Activated B cell treated with CpG ODN at 0.5 μM for 24 hours (primary cell): ENCODE measurements at places on chromosomes 1 and 21.

- no peaks in the 10 kb centered on the region for H3K27me3 ChIP-seq
- DNase-seq, result no peak
These were observed 18.6 kb downstream of the AKT3 start for GRCh38 chr1:243831463-243831862.

DNA sequence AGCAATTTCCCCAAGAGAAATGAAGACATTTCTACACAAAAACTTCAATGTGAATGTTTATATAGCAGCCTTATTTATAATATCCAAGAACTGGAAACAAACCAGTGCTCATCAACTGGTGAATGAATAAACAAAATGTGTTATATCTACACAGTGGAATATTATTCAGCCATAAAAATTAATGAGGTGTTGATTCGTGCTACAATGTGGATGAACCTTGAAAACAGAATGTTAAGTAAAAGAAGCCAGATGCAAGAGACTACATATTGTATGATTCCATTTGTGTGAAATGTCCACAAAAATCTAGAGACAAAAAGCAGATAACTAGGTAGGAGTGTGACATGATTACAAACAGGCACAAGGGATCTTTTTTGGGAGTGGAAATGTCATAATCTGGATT lies 110.0 kb downstream of the CD247 start:
- peaks cover 66% of the 10 kb centered on the region for H3K36me3 ChIP-seq
- H3K4me3 ChIP-seq, result no peak overlapping the region
- no peaks in the 10 kb centered on the region for H3K27me3 ChIP-seq
- peaks cover 5% of the 10 kb centered on the region for H3K4me1 ChIP-seq

- peaks cover 4% of the 10 kb centered on the region for H3K27me3 ChIP-seq
- H3K4me1 ChIP-seq, result no peaks in the 10 kb centered on the region
- H3K4me3 ChIP-seq, result no peak overlapping the region
These were observed 451.7 kb downstream of the MATN1 start for GRCh38 chr1:30271401-30272276.

- peaks cover 53% of the 10 kb centered on the region for H3K4me1 ChIP-seq
- peaks cover 5% of the 10 kb centered on the region for H3K36me3 ChIP-seq
- DNase-seq, result no peak
- peak overlapping the region; percentile 70 for H3K4me3 ChIP-seq
- H3K27me3 ChIP-seq, result no peaks in the 10 kb centered on the region
These were observed 3.5 kb upstream of the RAP1A start for GRCh38 chr1:111615870-111616715.

GRCh38 chr1:204931768-204932572 lies 61.3 kb downstream of the NFASC start:
- no peak overlapping the region for H3K4me3 ChIP-seq
- no peak overlapping the region for H3K27ac ChIP-seq
- H3K27me3 ChIP-seq, result peaks cover 4% of the 10 kb centered on the region
- no peaks in the 10 kb centered on the region for H3K4me1 ChIP-seq
- no peak for DNase-seq

DNA sequence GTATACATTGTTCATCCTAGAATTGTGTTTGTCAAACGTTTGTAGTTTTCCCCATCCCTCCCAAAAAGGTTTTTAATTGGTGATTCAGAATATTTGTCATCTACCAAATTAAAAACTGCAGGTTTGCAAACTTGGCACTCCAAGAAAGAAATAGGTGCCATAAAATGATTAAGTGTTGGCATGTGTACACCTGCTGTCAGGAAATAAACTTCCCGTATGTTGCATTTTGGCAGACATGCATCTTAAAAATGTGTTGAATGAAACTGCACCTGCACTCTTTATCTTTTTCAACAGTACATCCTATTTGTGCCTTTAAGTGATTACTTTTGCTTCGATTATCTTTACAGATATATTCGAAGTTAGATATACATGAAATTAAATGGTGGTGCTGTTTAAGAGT lies 7.3 kb downstream of the B3GALT2 start:
- H3K27ac ChIP-seq, result no peak overlapping the region
- no peak overlapping the region for H3K4me3 ChIP-seq
- no peaks in the 10 kb centered on the region for H3K27me3 ChIP-seq
- DNase-seq, result no peak
- peaks cover 4% of the 10 kb centered on the region for H3K4me1 ChIP-seq

DNA sequence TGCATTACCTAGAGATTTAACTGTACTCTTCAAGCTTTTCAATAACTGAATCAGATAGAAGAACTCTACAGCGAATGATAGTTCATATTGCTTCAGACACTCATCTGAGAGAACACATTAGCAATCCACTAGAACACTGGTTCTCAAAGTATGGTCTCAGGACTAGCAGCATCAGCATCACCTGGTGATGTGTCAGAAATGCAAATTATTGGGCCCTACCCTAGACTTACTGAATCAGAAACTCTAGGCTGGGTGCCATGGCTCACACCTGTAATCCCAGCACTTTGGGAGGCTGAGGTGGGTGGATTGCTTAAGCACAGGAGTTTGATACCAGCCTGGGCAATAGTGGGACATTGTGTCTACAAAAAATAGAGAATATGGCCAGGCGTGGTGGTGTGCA lies 24.9 kb upstream of the GLIS1 start:
- no peak overlapping the region for H3K27ac ChIP-seq
- H3K4me3 ChIP-seq, result no peak overlapping the region

- H3K4me1 ChIP-seq, result peaks cover 33% of the 10 kb centered on the region
- no peaks in the 10 kb centered on the region for H3K27me3 ChIP-seq
- no peak for DNase-seq
These were observed 319.2 kb downstream of the NTNG1 start for GRCh38 chr1:107460035-107460434.

GRCh38 chr1:118984722-118985639 lies 3.2 kb downstream of the TBX15 start:
- peak overlapping the region; percentile 48 for H3K4me3 ChIP-seq
- H3K27ac ChIP-seq, result no peak overlapping the region
- DNase-seq, result no peak
- peaks cover 37% of the 10 kb centered on the region for H3K4me1 ChIP-seq

- peak overlapping the region; percentile 96 for H3K4me3 ChIP-seq
- H3K27me3 ChIP-seq, result no peaks in the 10 kb centered on the region
- DNase-seq, result no peak
- peak overlapping the region; percentile 97 for H3K27ac ChIP-seq
- H3K4me1 ChIP-seq, result peaks cover 46% of the 10 kb centered on the region
- peaks cover 24% of the 10 kb centered on the region for H3K36me3 ChIP-seq
These were observed 744 bp upstream of the WDR26 start for GRCh38 chr1:224435318-224435763.

- no peaks in the 10 kb centered on the region for H3K4me1 ChIP-seq
- no peaks in the 10 kb centered on the region for H3K36me3 ChIP-seq
- peaks cover 5% of the 10 kb centered on the region for H3K27me3 ChIP-seq
- no peak overlapping the region for H3K4me3 ChIP-seq
These were observed 22.2 kb upstream of the RUNX1 start for GRCh38 chr21:35071347-35071746.

DNA sequence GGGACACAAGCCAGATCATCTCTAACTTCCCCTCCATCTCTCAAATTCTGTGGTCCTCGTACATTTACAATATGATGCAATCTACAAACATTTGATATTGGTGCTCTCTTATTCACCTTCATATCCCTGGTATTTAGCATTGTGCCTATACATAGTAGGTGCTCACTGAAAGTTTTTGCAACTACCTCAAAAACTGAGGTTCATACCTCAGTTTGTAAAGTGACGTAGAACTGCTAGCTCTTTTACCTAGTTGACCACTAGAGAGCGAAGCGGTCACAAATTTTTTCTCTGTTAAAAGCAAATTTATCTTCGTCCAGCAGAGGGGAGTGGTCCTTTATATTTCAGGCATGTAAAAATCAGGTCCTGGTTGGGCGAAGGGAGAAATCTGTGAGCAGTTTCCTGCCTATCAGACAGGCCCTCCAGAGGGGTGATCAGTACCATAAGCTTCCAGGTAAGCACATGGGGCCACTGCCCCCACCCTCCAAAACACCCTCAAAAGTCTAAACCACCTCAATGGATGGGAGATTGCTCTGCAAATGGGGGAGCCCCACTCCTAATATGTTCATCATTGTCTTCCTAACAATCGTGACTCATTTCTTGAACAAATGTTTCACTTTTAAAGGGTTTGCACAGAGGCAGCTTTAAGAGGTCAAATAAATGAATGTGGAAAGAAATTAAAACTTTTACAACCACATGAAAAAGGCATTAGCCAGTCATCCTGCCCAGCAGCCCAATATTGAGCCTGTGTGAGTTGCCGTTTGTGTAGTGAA lies 10.6 kb upstream of the HLCS start:
- peak overlapping the region; percentile 48 for H3K4me3 ChIP-seq
- peak overlapping the region; percentile 57 for H3K27ac ChIP-seq
- H3K27me3 ChIP-seq, result peaks cover 4% of the 10 kb centered on the region
- peak; percentile 30 for DNase-seq
- H3K36me3 ChIP-seq, result no peaks in the 10 kb centered on the region
- H3K4me1 ChIP-seq, result peaks cover 24% of the 10 kb centered on the region

GRCh38 chr1:81369833-81370232 lies 430.9 kb upstream of the ADGRL2 start:
- no peak for DNase-seq
- no peaks in the 10 kb centered on the region for H3K27me3 ChIP-seq
- no peak overlapping the region for H3K27ac ChIP-seq
- H3K36me3 ChIP-seq, result no peaks in the 10 kb centered on the region
- no peaks in the 10 kb centered on the region for H3K4me1 ChIP-seq

- no peaks in the 10 kb centered on the region for H3K36me3 ChIP-seq
- H3K4me3 ChIP-seq, result no peak overlapping the region
- no peak for DNase-seq
- H3K27ac ChIP-seq, result no peak overlapping the region
- no peaks in the 10 kb centered on the region for H3K4me1 ChIP-seq
These were observed 388.5 kb upstream of the C1orf87 start for GRCh38 chr1:60461925-60462595.

GRCh38 chr21:46607636-46608035 lies 2.8 kb upstream of the S100B start:
- H3K4me3 ChIP-seq, result no peak overlapping the region
- peaks cover 5% of the 10 kb centered on the region for H3K27me3 ChIP-seq
- no peak overlapping the region for H3K27ac ChIP-seq
- no peak for DNase-seq
- no peaks in the 10 kb centered on the region for H3K36me3 ChIP-seq
- H3K4me1 ChIP-seq, result peaks cover 26% of the 10 kb centered on the region

DNA sequence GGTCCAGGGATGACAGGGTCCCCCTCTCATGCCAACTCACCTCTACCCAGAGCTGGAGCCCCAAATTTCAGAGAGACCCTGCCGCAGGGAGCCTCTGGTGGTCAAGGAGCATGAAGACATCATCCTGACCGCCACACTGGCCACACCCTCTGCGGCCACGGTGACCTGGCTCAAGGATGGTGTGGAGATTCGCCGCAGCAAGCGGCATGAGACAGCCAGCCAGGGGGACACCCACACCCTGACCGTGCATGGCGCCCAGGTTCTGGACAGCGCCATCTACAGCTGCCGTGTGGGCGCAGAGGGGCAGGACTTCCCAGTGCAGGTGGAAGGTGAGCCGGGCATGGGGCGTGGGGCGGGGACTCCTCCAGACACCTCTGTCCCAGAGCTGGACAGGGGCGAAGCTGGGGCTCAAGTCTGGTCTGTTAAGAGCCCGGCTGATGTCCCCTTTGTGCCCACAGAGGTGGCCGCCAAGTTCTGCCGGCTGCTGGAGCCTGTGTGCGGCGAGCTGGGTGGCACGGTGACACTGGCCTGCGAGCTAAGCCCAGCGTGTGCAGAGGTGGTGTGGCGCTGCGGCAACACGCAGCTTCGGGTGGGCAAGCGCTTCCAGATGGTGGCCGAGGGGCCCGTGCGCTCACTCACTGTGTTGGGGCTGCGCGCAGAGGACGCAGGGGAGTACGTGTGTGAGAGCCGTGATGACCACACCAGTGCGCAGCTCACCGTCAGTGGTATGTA lies 66.0 kb downstream of the OBSCN start:
- peaks cover 8% of the 10 kb centered on the region for H3K4me1 ChIP-seq
- DNase-seq, result peak; percentile 10
- no peaks in the 10 kb centered on the region for H3K36me3 ChIP-seq
- H3K27ac ChIP-seq, result no peak overlapping the region

GRCh38 chr1:168148916-168149315 lies 12.2 kb upstream of the GPR161 start:
- no peak overlapping the region for H3K4me3 ChIP-seq
- H3K27ac ChIP-seq, result no peak overlapping the region
- no peak for DNase-seq
- no peaks in the 10 kb centered on the region for H3K36me3 ChIP-seq
- H3K4me1 ChIP-seq, result peaks cover 14% of the 10 kb centered on the region

DNA sequence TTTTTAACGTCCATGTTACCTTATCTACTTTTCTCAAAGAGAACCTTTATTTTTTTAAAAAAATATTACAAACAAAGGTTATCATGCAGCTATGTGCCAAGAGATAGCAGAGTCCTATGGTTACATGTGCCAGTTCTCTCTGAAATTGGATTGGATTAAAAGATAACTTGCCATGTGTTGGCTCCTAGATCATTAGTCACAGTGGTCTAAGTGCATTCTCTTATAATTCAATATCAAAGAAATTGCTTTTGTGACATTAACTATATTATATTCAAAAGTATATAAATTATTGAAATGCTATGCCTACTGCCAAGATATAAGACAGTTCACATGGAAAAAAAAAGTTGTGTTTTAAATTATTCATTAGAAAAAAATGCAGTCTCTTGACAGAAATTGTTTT lies 494.2 kb downstream of the NEGR1 start:
- no peaks in the 10 kb centered on the region for H3K36me3 ChIP-seq
- no peaks in the 10 kb centered on the region for H3K27me3 ChIP-seq
- H3K4me1 ChIP-seq, result no peaks in the 10 kb centered on the region
- H3K4me3 ChIP-seq, result no peak overlapping the region
- DNase-seq, result no peak

DNA sequence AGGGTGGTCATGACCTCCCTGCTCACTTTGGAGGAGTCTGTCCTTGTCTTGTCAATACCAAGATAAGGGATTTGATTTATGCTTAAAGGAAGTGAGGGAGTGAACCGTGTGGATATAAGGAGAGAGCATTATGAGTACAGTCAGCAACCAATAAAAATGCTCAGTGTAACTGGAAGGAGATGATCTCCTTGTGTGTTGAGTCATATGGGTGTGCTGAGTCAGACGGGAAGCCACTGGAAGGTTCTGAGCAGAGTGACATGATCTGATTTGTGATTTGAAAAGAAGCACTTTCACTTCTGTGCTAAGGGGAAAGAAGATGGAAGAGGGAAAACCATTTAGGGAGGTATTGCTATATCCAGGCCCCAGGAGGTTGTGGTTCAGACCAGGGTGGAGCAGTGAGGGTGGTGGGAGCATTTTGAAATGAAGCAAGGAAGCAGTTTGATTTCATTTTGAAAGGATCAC lies 2.5 kb upstream of the BCL10 start:
- peaks cover 23% of the 10 kb centered on the region for H3K36me3 ChIP-seq
- H3K27ac ChIP-seq, result peak overlapping the region; percentile 20
- H3K27me3 ChIP-seq, result no peaks in the 10 kb centered on the region
- H3K4me3 ChIP-seq, result peak overlapping the region; percentile 2
- DNase-seq, result no peak
- H3K4me1 ChIP-seq, result peaks cover 39% of the 10 kb centered on the region

- DNase-seq, result no peak
- H3K36me3 ChIP-seq, result no peaks in the 10 kb centered on the region
- peaks cover 90% of the 10 kb centered on the region for H3K4me1 ChIP-seq
- no peak overlapping the region for H3K4me3 ChIP-seq
- H3K27me3 ChIP-seq, result no peaks in the 10 kb centered on the region
- H3K27ac ChIP-seq, result peak overlapping the region; percentile 35
These were observed 81.3 kb upstream of the LYST start for GRCh38 chr1:235947989-235948388.
